ENCODE measurements at places on chromosomes 16 and 17.

GRCh38 chr16:49708491-49708890 lies 147.4 kb downstream of the ZNF423 start:
- no peak for DNase-seq

- DNase-seq: no peak
Observed at GRCh38 chr17:65453204-65453931, 108.1 kb downstream of the AXIN2 start.

DNA sequence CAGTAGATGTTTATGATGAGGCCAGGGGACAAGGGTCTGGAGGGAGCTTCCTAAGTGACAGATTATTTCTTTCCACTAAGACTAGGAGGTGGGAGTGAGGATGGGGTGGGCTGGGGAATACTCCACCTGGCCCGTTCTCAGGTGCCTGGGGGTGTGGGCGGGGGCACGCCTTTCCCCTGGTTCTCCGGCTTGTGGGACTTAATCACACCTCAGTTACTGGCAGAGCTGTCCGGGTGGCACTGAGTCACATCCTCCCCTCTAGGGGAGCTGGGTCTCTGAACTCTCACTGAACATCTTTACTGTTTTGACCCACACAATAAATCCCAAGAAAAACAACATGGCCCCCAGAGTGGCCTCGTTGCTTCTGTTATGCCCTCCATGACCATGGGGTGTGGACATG lies 332.8 kb downstream of the MAF start:
- DNase-seq: peak; percentile 44

GRCh38 chr16:85364323-85365040 lies 248.6 kb upstream of the GSE1 start:
- DNase-seq: no peak

DNA sequence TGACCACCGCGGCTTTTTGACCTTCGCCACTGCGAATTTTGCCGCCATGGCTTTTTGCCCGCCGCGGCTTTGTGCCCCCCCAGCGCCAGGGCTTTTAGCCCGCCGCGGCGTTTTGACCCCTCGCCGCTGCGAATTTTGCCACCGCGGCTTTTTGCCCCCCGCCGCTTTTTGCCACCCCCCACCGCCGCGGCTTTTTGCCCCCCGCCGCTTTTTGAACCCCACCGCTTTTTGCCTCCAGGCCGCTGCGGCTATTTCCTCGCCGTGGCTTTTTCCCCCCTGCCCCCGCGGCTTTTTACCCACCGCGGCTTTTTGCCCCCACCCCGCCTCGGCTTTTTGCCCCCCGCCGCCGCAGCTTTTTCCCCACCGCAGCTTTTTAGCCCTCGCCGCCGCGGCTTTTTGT lies 134.8 kb upstream of the TP53TG3C start:
- no peak for DNase-seq

GRCh38 chr16:4787627-4788482 lies at the start of gene SEPTIN12:
Gene SEPTIN12 (minus strand): TSS chr16:4788345. CDS start chr16:4787645, 700 bp downstream.
- DNase-seq: no peak

All from CD4-positive, alpha-beta T cell treated with Interleukin-17A for 4 hours (primary cell).